ENCODE measurements at places on chromosomes 13 and 19.

GRCh38 chr13:25391932-25392331 lies 20.2 kb downstream of the ATP8A2 start:
- no peak for DNase-seq

DNA sequence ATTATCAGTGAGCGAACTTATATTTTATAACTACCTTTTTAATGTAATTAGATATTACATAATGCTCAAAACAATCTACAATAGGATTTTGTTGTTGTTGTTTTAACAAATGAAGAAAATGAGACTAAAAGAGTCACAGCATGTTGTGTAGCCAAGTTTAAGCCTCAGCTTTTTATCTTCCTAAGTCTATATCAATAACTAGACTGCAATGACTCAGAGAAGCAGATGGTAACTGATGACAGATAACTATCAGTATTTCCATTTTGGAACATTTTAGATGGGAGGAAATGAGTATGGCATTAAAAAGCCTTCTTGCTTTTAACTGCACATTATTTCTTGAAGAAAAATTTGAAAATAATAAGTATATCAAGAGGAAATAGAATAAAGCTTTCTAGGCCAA lies 825.2 kb downstream of the SLITRK1 start:
- no peak for DNase-seq

DNA sequence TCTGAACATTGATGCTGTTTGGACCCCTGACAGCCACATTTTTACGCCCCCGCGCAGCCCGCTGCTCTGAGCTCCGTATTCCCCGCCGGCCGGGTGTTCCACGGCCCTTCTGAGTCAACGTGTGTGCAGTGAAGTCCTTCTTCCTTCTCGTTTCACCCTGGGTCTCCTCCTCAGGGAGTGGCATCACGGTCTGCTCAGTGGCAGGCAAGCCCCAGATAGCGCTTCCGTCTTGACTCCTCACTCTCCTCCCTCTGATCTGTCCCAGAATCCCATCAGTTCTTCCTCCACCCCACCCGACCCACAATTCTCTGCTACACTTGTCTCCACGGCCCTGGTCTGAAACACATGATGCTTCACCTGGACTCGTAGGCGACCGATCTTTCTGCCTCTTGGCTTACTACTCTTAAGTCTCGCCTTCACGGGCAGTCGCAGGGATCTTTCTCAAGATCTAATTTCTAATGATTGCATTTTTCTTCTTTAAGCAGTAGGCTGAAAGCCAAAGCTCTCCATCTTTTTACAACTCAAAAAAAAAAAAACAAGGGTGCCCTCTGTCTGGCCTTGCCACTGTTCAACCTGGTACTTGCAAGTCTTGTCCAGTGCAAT lies 33.9 kb downstream of the CCNE1 start:
- no peak for DNase-seq

- no peak for DNase-seq
These were observed 89.5 kb upstream of the DOCK9 start for GRCh38 chr13:99067159-99067985.

DNA sequence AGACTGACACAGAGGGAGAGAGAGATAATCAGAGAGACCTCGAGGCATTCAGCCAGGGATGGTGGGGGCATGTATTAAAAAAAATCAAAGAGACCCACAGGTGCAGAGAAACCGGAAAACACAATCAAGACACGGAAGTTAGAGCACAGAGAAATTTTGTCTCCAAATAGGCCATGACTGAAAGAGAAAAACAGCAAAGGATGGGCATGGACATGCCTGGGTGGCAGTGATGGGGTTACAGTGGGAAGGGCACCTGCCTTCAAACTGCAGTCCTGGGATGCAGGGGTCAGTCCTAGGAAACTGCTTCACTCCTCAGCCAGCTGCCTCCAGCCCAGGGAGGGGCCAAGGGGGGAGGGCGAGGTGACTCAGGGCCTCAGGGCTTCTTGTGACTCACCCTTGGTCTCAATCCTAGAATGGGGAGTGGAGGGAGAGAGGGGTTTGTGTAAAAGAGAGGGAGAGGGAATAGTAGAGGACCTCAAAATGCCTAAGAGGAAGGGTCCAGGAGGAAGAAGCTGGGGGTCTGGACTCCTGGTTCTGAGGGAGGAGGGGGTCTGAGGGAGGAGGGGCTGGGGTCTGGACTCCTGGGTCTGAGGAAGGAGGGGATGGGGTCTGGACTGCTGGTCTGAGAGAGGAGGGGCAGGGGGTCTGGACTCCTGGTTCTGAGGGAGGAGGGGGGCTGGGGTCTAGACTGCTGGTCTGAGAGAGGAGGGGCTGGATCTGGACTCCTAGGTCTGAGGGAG lies 3.6 kb upstream of the KCNN4 start:
- peak; percentile 50 for DNase-seq

GRCh38 chr19:37007587-37008220 lies 70.5 kb upstream of the ZNF420 start:
- peak; percentile 17 for DNase-seq

- no peak for DNase-seq
These were observed 35.0 kb downstream of the ATP11A start for GRCh38 chr13:112724788-112725345.

- DNase-seq, result no peak
These were observed 3.8 kb upstream of the CASP14 start for GRCh38 chr19:15045506-15045905.

DNA sequence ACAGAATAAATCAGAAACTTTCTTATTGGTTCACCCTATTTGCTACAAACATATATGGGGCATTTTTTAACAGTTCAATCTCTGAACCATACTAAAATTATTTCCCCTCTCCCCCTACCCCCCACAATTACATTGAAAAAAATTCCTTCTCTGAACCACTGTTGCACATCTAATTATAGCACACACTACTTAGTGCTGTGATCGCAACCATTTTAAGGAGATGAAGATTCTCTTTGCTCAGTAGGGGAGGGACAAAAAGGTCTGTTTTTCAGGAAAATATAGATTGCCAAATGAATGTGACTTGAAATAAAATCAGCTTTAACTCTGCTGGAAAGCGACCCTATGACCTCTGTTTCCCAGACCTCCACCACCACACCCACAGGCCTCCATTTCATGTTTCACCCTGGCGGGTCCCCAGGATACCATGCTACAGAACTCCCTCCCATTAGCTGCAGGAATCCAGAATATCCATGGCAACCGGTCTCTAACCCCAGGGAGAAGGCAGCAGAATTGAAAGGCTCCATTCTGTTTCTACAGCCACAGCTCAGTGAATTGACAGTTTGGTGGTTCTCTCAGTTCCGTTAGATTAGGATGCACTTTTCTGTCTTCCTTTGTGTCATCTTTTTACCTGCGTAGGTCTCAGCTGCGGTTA lies 286.3 kb downstream of the TBC1D4 start:
- DNase-seq, result no peak

DNA sequence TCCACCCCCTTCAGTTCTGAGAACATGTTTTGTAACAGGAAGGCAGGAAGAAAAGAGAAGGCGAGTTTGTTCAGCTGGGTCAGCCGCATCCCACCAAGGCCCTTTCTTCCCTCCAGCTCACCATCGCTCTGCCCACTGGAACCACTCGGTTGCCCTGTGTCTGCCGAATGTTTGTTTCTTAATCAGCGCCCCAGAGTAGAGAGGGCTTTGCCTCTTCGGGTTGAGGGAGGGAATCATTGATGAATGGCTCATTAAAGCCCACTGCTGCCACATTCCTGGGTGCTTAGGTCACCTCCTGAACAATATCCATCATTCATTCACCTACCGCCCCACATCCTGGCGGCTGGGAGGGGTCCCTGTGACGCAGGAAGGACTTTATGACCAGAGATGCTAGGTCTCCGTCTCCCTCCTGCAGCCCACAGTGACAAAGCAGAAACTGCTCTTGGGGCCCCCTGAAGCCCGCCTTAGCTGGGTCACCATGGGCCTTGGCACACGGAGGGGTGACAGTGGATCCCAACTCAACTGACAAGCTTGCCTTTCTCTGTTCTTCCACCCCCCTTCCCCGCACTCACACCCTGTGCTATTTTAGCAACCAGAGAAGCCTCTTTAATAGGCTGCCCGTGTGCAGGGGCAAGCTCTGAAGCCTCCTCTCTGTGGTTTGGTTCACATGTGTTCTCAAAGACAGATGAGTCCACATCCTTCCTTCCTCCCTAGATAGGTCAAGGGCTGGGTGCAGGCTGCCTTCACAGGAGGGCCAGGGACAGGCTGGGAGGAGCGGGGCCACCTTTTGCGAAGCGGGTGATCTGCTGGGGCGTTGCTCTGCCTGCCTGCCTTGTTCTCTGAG lies 46.2 kb downstream of the ACTN4 start:
- DNase-seq, result no peak
